B cell (primary cell): ENCODE measurements at places on chromosomes 6 and 20. TPM values are rescaled to one million over a fixed set of nuclear protein-coding genes. Genes with fewer than 3 reads are reported as not detected.

GRCh38 chr6:131182991-131183425 is 47.7 kb downstream of the AKAP7 start:
- peak; percentile 56 for DNase-seq

GRCh38 chr6:110999634-111000270 is 17.9 kb downstream of the RPF2 start:
- DNase-seq = peak; percentile 42

DNA sequence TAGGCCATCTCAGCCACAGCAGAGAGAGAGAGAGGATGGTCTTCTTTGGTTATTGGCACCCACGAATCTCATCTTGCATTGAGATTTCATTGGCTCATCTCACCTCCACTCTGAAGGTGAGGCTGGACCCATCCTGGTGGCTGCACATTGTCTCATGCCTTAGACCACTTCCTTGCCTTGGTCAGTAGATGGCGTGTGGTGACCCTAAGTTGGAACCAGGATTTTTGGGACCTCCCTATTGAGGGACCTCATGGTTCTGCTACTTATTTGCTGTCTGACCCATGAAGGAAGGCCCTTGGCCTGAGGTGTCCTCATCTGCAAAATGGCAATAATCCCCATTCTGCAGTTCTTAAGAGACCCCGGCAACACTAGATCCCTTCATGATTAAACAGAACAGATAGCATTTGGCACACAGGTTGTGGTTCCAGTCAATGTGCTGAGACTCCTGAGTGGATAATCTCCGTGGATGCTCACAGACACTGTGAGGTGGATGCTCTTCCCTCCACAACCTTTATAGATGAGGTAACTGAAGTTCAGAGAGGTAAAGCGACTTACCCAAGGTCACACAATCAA is 21.5 kb upstream of the AAR2 start:
- DNase-seq = peak; percentile 51

NDUFAF4 gene
- total RNA-seq = 16.3 TPM in 2 replicates

SNAI1 gene
- 3.5 and 4.3 TPM in 2 replicates for total RNA-seq
